SJSA1 (cell line): ENCODE measurements at places on chromosomes 4 and X. TPM values are rescaled to one million over a fixed set of nuclear protein-coding genes. Genes with fewer than 3 reads are reported as not detected.

The FABP2 gene
- not detected in 2 replicates for total RNA-seq

The STATH gene
- total RNA-seq = not detected in 2 replicates

The TNMD gene
- total RNA-seq = not detected in 2 replicates

The SLC16A2 gene
- 11.9 and 14.1 TPM in 2 replicates for total RNA-seq

DNA sequence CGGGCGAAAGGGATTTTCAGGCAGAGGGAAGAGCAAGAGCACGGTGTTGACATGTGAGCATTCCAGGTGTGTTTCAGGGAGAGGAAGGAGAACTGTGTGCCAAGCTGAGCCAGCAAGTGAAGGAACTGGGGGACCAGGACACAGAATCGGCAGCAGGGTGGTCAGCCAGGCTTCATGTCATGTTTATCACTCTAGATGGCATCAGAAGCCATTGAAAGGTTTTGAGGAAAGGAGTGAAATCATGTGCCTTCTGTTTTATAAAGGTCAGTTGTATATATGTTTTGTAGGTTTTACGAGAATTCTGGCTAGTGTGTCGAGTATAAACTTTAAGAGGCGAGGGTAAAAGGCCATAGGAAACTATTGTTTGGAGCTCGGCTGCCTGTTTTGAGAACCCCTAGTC is 682.3 kb downstream of the TRIML1 start:
- no peak for DNase-seq

DNA sequence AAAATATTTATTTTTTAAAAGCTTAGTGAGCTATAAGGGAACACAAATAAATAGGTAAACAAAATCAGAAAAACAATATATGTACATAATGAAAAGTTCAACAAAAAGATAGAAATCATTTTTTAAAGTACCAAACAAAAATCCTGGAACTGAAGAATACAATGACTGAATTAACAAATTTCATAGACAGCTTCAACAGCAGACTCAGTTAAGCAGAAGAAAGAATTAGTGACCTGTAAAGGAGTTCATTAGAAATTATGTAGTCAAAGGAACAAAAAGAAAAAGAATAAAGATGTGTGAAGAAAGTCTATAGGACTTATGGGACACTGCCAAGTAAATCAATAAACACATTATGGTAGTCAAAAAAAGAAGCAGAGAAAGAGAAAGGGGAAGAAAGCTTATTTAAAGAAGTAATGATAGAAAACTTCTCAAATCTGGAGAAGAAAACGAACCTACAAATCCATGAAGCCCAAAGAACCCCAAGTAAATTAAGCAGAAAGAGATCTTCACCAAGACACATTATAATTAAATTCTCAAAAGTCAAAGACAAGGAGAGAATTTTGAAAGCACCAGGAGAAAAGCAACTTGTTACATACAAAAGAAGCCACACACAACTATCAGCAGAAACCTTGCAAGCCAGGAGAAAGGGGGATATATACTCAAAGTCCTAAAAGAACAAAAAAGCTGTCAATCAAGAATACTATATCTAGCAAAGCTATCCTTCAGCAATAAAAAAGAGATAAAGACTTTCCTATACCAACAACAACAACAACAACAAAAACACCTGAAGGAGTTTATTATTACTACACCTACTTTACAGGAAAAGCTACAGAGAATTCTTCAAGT is 338.9 kb downstream of the PTTG2 start:
- DNase-seq = no peak

DNA sequence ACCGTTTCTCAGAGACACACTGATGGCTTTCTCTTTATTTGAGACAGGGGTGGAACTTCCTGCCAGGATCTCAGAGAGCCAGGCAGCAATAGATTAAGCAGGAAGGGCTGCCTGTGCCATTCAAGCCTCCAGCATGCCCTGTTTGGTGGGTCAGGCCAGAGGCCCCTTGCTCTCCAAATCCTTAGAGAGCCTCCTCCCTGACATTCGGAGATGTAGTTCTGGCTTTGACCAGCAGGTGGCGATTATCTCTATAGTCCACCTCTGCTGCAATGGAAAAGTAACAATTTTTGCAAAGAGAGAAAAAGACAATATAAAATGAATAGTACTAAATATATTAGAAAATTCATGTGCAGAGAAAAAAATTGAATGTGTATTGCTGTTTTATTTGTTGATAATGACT is 93.9 kb downstream of the NXF2B start:
- DNase-seq = peak; percentile 26

DNA sequence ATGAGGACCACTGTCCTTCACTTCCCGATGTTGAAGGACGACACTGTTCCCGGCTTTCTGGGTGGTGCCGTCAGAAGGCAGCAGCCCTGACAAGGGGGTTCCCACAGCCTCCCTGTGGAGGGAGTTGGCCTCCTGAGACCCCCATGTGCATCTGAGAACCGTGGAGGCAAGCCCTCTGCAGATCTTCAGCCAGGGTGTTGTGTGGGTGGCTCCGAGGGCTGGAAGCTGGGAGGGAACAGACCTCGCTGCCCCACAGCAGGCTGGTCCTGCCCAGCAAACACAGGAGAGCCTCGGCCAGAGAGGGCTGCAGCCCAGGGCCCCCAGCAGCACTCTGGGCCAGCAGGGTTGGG is 16.2 kb downstream of the DGKQ start:
- no peak for DNase-seq

- no peak for DNase-seq
Observed at GRCh38 chr4:185120631-185120946, 22.5 kb upstream of the SLC25A4 start.

- DNase-seq = peak; percentile 5
Observed at GRCh38 chr4:99723612-99724011, 66.0 kb upstream of the C4orf54 start.

- DNase-seq = no peak
Observed at GRCh38 chr4:159145318-159145991, 42.6 kb downstream of the RAPGEF2 start.
